ENCODE measurements at places on chromosomes 2 and 18. TPM values are rescaled to one million over a fixed set of nuclear protein-coding genes. Genes with fewer than 3 reads are reported as not detected.

DNA sequence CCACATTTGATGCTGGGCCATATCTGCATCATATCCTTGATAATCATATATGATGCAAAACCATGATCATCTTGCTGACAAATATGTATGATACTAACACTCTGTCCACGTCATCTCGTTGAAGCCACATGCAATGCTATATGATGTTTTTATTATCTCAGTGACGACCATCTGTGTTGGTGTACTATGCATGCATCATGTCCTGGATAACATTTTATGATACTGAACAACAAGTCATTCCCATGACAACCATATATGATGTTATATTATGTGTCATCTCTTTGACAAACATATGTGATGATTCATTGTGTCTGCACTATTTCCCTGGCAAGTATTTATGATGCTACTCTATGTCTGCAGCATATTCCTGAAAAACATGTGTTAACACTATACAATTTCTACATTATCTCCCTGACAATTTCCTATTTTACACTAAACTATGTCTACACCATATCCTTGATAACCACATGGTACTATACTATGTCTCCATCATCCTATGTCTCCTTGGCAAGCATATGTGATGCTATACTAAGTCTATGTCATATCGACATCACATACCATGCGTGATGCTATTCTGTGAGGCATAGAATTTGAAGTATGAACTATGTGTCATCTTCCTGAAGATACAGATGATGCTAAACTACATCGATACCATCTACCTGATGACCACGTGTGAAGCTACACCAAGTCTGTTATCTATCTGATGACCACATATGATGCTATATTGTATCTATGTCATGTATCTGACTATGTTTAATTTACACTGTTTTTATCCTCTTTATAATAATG is 37.0 kb downstream of the DAW1 start:
- DNase-seq = peak; percentile 29

DNA sequence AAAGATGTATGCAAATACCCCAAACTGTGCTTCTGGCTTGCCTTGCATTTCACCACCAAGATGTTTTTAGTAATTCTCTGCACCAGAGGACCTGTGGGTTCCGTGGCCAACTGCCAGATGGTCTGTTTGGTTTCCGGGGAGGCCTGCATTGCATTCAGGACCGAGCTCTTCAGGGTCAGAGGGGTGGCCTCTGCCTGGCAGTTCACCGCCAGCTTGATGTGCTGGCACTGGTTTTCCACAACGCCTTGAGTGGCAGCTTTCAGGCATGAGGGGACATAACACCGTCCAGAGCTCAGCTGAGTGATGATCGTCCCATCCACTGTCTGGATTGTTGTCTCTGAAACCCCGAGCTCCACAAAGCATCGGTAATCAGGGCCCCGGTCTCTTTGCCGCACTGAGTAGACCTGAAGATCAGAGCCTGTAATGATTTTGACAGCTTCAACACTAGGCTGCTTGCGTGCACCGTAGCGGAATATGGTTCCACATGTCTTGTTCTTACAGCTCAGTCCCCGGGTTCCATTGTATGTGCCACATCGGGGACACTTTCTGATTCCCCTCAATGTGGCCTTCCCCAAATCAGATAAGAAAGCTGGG is 9.4 kb downstream of the C2orf42 start:
- no peak for DNase-seq

- DNase-seq = peak; percentile 1
Observed at GRCh38 chr18:42514512-42514911, 559.5 kb downstream of the PIK3C3 start.

UGT1A8 gene
- total RNA-seq = not detected

GALNT5 gene
- 7.7 TPM for total RNA-seq

CREG2 gene
- total RNA-seq = not detected

ANKRD62 gene
- total RNA-seq = not detected

All from fibroblast of villous mesenchyme (primary cell).